NCI-H69 (cell line): ENCODE measurements at places on chromosomes 5 and 9.

- DNase-seq = no peak
Measured at GRCh38 chr9:94277885-94278536, 18.9 kb downstream of the ZNF169 start.

- DNase-seq = peak; percentile 98
Measured at GRCh38 chr5:176183321-176184074, 54.7 kb upstream of the SIMC1 start.

GRCh38 chr5:75324791-75325190 lies 12.2 kb upstream of the HMGCR start:
- no peak for DNase-seq

- no peak for DNase-seq
Measured at GRCh38 chr5:154866841-154867240, 8.4 kb downstream of the CNOT8 start.

- peak; percentile 76 for DNase-seq
Measured at GRCh38 chr5:81825237-81825636, 74.3 kb upstream of the SSBP2 start.

DNA sequence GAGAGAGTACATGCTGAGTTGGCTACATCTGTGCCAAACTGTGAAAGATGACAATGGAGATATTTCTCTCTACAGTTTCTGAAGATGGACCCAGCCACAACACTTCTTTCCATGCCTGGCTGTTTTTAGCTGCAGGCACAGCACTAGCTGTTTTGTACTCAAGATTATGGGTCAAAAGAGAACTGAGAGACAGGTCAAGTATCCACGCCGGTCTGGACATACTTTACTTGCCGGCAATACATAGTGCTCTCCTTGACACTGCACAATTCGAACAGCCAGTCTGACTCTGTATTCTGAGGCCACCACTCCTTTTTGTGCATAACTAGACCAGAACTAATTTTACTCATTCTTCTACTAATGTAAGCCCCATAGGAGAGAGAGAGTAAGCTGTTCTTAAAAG lies 2.6 kb downstream of the PRLR start:
- no peak for DNase-seq

GRCh38 chr5:81207009-81207408 lies 26.1 kb upstream of the CKMT2 start:
- peak; percentile 39 for DNase-seq

DNA sequence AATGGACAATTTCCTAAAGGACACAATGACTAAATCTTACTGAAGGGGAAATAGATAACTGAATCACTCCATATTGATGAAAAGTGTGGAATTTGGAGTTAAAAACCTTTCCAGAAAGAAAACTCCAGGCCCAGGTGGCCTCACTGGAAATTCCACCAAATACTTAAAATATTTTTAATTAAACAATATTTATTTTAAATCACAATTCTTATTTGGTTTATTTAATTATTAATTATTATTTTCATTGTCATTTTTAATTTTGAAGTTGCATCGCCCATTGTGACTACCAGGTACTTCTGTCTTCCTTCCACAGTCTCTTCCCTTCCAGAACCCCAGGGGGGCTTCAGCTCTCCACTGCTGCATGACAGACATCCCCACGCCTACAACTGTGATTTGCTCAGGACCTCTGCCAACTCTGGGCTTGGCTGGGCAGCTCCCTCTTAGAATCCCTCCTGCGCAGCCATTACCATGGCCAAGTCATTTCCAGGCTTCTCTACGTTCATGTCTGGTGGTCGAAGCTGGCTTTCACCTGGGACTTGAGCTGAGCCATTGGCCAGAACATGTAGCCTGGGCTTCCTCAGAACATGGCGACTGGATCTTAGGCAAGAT lies 16.4 kb upstream of the GADD45G start:
- DNase-seq = peak; percentile 86

- DNase-seq = no peak
Measured at GRCh38 chr9:127388856-127389238, 8.1 kb upstream of the SLC2A8 start.

DNA sequence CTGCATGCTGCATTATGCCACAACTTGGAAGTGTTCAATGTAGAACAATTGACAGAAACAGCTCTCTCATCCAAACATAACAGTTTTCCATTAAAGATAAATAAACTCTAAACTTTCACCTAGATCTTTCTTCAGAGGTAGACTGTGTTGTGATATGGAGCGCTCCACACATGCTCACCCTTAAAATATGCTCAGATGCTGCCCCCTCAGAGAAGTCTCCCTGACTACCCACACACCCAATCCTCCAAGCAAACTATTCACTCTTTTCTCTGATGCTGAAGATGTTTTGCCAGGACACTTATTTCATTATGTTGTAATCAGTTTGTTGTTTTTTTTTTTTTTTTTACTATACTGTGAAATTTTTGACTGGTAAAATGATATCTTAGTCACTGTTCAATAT lies 206.6 kb upstream of the RASA1 start:
- no peak for DNase-seq

DNA sequence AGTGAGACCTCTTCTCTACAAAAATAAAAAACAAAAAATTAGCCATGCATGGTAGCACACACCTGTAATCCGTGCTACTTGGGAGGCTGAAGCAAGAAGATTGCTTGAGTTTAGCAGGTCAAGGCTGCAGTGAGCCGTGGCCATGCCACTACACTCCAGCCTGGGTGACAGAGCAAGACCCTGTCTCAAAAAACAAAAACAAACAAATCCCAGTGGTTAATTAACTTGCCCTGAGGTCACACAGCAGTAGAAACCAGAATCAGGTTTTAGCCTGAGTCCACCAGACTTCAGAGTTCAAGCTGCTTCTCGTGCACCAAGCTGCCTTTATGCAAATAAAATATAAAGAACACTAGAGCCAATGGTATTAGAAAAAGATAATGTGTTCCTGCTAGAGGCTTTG lies 169.7 kb downstream of the GOLPH3 start:
- no peak for DNase-seq

DNA sequence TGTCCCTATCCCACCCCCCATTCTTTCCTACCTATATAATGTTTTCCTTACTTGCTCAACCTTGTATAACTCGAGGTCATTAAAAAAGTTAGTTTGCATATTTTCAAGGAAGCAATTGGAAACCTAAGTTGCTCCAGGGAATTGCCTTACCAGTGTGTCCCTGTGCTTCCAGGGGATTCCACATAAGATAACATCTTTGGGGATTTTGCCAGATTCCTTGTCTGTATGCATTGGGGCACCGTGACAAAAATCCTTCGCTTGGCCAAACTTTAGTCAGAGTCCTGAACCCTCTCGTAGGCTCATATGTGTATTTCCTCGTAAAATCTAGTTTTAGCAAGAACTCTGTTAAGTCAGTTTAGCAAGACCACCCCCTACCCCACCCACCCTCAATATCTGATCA lies 14.7 kb upstream of the OSMR start:
- no peak for DNase-seq

GRCh38 chr9:34989946-34990635 lies 546 bp downstream of the DNAJB5 start:
- DNase-seq = peak; percentile 79

DNA sequence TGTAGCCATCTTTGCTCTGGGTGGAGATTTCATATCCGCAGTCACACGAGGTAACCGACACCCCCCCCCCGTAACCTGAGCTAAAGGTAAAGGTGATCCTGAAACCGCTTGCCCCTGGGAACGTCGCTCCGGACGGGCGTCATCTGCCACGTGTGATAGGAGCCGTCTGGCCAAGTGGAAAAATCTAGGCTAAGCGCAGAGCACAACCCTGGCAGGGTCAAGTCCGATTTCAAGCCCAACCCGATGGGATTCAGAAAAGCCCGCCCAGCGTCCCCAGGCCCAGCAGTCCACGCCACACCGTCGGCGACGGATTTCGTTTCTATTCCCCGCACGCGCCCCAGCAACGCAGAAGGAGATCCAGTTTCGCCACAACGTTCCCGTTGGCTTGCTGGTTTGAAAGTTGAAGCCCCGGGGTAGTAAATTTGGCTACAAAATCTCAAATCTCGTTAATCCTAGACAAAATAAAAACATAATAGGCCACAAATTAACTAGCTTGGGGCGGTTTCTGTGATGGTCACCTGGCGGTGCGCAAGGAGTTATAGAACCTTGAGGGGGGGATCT lies 32.4 kb upstream of the NFIB start:
- no peak for DNase-seq

DNA sequence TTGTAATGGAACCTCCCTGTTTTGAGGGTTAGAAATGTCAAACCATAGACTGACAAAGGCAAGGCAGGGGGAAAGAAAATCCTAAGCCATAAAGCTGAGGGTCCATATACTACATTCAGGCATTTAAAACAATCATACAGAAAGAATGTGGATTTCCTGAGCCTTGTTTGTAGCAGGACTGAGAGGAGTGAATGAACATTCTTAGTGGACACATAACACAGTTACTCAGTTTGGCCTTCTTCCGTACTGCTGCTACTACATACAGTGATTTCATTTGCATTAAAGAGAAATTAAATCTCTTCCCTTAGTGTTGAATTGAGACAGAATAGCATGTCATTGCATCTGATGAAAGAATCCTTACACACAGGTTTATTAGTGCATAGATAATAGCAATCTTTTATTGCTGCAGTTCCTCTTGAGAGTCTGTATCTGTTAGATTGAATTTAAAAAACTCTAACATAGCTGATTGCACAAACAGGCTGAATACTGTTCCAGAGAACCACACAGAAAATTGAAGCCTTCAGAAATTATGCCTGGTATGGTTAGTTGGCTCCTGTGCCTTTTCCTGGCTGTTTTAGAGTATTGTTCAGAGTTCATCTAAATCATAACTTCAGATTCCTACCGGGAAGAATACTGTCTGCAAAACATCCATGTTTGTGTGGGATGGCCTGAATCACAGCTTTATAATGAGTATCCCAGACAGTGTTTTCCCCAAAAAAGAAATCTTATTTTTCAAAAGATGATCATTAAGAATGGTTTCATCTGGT lies 2.0 kb upstream of the MTX3 start:
- no peak for DNase-seq

GRCh38 chr5:79886925-79887655 lies 104.0 kb downstream of the MTX3 start:
- DNase-seq = no peak

DNA sequence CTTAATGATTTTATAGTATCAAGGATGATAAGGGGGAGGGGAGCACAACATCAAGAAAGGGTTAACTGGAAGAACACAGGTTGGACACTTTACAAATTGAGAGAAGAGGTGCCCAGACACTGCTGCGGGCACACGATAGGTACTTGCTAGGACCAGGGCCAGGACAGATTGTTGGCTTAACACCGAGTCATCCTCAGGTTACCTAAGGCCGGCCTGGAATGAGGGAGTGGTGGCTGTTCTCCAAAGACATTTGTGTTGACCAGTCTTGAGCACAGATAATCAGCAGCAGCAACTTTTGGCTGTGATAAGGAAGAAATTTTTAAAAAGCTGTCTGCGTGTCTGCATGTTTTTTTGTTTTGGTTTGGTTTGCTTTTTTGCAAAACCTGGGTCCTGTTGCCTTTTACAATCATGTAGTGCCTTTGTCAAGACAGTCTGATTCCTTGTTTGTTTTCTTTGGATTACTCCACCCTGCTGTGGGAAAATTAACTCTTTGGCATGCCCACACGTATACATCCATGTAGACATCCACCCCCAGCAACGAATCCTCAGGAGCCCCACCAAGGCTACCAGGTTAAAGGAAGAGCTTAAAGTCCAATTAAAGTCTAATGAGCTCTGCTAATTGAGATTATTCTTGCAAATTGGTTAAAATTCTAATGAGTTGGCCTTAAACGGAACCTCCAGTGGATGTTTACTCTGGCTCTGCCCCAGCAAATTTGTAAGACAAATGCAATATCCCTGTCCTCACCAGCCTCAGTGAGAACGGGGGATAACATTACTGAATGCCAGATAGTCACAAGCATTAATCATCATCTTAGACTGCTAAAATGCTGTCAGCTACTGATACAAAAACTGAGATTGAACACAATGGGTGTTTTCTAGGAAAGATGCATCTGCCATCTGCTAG lies 382.3 kb downstream of the ACTL7B start:
- DNase-seq = peak; percentile 94

DNA sequence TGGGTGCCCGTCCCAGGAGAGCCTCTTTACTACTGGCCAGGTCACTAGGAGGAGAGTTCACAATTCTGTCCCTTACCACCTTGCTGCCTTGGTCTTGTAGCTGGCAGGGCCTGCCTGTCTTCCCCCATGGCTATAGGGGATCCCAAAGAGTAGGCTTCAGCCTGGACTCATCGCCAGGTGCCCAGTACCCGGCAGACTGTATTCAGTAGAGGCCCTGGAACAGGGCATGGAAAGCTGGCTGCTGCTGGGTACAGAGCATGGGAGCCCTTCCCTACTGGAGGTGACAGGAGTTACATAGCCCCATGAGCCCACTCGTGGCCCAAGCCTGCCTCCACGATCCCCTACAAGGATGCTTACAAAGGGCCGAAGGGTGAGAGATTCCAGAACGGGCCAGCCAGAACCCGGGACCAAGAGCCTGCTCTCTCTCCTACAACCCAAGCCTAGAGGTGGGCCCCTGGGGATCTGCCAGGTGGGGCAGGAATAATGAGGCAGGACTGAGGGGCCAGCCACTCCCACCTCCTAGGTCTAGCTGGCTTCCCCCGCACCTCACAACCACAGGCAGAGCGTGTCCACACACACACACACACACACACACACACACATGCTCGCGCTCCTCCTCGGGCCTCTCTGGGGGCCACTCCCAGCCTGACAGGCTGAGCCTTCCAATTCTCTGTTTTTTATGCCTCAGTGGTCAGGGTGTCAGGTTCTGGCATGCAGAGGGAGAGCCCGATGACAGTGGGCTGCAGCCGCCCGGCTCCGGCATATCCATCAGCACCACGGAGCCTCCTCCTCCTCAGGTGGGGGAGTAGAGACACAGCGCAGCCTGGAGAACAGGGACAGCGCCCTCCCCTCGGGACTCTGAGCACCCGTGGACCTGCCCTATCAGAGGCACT lies 186.0 kb downstream of the PAX5 start:
- DNase-seq = peak; percentile 17

GRCh38 chr5:76787237-76787636 lies 31.6 kb upstream of the F2RL1 start:
- peak; percentile 44 for DNase-seq

DNA sequence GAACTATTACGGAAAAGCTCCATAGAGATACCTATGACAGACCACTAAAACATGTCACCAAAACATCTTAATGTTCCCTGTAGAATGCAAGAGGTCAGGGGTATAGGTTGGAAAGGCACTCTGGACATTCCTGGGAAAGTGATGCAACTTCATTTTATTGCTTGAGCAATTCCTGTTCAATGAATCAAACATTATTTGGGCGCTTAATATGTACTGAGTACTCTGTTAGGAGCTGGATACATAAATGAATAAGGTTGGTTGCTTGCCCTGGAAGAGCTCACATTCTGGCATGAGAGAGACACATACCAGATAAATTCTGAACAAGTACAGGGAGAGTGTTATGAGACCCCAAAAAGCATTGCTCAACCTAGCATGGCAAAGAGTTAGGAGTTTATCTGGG lies 408.9 kb upstream of the DMAC1 start:
- DNase-seq = no peak

GRCh38 chr5:109566361-109566760 lies 123.4 kb upstream of the MAN2A1 start:
- DNase-seq = no peak

DNA sequence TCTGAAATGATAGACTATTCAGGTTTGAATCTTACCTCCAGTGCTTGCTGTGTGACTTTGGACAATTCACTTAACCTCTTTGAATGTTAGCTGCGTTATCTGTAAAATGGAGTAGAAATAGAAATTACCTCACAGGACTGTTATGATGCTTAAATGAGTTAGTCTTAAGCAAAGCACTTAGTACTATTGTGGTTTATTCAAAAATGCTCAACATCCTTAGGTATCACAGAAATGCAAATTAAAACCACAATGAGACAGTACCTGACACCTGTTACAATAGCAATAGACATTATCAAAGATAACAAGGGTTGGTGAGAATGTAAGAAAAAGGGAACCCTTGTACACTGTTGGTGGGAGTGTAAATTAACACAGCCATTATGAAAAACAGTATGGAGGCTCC lies 77.6 kb upstream of the FREM1 start:
- DNase-seq = no peak
